ENCODE measurements at places on chromosomes 11 and 22. TPM values are rescaled to one million over a fixed set of nuclear protein-coding genes. Genes with fewer than 3 reads are reported as not detected.

DNA sequence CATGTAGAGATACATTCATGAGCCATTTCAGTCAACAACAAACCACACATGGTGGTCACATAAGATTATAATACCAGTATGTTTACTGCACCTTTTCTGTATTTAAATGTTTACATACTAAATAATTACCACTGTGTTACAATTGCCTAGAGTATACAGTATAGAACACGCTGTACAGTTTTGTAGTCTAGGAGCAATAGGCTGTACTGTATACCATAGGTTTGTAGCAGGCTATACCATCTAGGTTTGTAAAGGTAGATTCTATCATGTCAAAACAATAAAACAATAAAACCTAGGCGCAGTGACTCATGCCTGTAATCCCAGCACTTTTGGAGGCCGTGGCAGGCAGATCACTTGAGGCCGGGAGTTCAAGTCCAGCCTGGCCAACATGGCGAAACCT, 1.1 kb downstream of the TRIM48 start:
- no peaks in the 10 kb centered on the region for H3K4me1 ChIP-seq
- no peaks in the 10 kb centered on the region for H3K36me3 ChIP-seq
- H3K27ac ChIP-seq, result no peak overlapping the region
- no peaks in the 10 kb centered on the region for H3K27me3 ChIP-seq

GRCh38 chr11:96188243-96189006, 154.6 kb downstream of the MAML2 start:
- H3K36me3 ChIP-seq, result no peaks in the 10 kb centered on the region
- no peak overlapping the region for H3K4me3 ChIP-seq
- H3K27ac ChIP-seq, result peak overlapping the region; percentile 41
- no peak for DNase-seq
- H3K27me3 ChIP-seq, result no peaks in the 10 kb centered on the region

DNA sequence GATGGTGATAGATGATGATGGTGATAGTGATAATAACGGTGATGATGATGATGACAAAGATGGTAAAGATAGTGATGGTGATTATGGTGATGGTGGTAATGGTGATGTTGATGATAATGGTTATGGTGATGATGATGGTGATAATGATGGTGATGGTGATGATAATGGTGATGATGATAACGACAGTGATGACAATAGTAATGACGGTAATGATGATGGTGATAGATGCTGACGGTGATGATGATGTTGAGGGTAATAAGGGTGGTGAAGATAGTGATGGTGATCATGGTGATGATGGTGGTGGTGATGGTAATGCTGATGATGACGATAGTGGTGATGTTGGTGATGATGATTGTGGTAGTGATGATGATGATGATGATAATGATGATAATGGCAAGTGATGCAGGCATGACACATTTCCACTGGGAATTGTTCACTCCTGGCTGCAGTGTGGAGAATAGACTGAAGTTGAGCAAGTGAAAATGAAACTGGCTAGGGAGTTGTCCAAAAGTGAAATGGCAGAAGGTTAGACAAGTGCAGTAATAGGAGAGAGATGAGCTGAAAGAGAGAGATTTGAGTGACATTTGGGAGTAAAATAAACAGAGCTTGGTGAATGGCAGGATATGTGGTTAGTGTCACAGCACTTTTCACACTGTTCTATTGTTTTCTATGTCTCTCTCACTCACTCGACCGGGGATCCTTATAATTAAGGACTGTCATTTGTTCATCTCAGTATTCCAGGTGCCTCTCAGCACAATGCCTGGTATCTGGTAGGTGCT, 992.5 kb downstream of the OPCML start:
- no peak overlapping the region for H3K4me3 ChIP-seq
- H3K27ac ChIP-seq, result no peak overlapping the region
- H3K4me1 ChIP-seq, result no peaks in the 10 kb centered on the region
- no peak for DNase-seq

- H3K27ac ChIP-seq, result no peak overlapping the region
- H3K4me1 ChIP-seq, result no peaks in the 10 kb centered on the region
- no peaks in the 10 kb centered on the region for H3K36me3 ChIP-seq
- no peak for DNase-seq
- no peaks in the 10 kb centered on the region for H3K27me3 ChIP-seq
Observed at GRCh38 chr11:56905936-56906335, 82.8 kb upstream of the OR5AK2 start.

DNA sequence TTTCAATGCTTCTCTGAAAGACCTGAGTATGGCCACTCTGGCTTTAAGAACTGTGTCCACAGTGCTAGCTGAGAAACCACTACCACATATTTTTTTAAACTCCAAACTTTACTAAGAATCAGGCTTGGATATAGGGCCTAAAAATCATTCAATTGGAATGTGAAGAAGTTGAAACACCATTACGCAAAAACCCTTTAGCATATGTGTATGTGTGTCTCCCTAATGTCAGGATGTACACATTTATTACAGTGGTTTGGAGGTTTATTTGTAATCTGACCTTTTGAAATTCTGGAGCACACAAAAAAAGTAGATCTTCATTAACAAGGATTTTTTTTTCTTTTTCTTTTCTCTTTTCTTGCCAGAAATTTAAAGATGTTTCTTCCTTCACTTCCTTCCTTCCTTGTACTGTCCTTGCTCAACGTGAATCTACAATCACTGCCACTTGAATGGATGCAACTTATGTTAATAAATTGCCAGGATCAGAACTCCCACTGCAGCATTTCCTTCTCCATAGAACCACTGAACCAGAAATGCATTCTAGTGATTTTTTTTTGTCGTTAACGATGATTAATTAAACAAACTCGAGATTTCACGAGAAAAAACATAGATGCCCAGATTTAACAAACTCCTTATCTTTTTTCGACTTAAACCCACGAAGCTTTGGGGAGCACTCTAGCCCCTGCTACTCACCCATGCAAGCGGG, 3.1 kb upstream of the ADM start:
- peak overlapping the region; percentile 97 for H3K27ac ChIP-seq
- no peak for DNase-seq
- peaks cover 15% of the 10 kb centered on the region for H3K27me3 ChIP-seq
- H3K4me3 ChIP-seq, result peak overlapping the region; percentile 73
- no peaks in the 10 kb centered on the region for H3K36me3 ChIP-seq

DNA sequence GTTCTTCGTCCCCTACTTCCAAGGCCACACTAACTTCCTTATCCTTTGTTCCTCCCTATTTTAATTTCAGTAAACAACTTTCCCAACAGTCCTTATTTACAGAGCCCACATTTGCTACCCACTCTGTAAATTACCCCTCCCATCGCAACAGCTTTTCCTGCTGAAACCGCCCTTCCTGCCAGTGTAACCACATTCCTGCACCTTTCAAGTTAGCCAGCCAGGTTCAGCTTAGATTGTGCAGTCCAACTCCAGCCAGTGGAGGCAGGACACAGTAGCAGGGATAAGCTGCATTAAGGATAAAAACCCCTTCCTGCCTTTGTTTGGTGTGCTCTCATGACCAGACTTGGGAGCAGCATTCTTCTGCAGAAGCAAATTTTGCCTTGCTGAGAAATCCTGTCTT, 768.3 kb upstream of the ARHGAP42 start:
- DNase-seq, result no peak
- no peak overlapping the region for H3K4me3 ChIP-seq
- H3K27ac ChIP-seq, result no peak overlapping the region

The INPP5J gene
- 34.4 TPM for total RNA-seq
